ENCODE measurements at places on chromosomes 13 and 19.

- peak; percentile 31 for DNase-seq
Observed at GRCh38 chr13:98466634-98467236, 110.2 kb downstream of the STK24 start.

DNA sequence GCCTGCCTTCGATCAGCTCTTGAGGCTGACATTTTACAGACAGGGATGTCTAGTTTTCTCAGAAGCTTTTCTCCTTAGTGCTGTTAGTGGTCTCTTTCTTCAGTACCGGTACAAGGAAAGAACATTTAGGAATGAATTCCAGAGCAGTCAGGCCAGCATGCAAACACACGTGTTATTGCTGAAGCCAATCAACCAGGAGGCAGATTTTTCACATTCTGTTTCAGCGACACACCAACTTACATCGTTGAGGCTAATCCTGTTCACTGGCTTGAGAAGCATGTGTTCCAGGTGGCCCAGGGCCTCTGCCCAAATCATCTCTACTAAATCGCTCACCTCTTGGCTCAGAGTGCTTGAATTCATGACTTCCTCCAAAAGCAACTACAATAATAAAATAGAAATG is 19.2 kb downstream of the PARP4 start:
- DNase-seq = no peak

GRCh38 chr19:49887037-49887664 is 9.5 kb downstream of the IL4I1 start:
- DNase-seq = no peak

DNA sequence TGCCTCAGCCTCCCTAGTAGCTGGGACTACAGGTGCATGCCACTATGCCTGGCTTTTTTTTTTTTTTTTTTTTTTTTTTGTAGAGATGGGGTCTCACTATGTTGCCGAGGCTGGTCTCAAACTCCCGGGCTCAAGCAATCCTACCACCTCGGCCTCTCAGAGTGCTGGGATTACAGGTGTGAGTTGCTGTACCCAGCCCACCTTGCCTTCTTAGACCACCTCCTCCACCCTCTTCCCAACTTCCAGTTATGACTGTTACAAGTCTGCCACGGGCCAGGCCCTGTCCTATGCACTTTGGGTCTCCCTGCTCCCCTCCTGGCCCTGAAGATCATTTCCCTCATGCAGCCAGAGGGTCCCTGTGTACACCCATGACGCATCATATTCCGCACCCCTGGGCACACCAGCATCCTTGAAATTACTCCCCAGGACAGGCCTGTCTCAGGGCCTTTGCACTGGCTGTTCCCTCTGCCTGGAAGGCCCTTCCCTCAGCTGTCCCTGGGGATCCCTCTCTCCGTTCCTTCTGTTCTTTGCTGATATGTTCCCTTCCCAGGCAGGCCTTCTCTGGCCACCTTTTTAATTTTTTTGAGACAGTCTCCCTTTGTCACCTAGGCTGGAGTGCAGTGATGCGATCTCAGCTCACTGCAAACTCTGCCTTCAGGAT is 3.0 kb downstream of the LGALS4 start:
- no peak for DNase-seq
